ENCODE measurements at places on chromosomes 16 and 17.

- DNase-seq = no peak
Observed at GRCh38 chr16:1732071-1732470, 26.1 kb downstream of the MAPK8IP3 start.

- peak; percentile 52 for DNase-seq
Observed at GRCh38 chr17:7001318-7001961, 5.6 kb downstream of the ALOX12 start.

DNA sequence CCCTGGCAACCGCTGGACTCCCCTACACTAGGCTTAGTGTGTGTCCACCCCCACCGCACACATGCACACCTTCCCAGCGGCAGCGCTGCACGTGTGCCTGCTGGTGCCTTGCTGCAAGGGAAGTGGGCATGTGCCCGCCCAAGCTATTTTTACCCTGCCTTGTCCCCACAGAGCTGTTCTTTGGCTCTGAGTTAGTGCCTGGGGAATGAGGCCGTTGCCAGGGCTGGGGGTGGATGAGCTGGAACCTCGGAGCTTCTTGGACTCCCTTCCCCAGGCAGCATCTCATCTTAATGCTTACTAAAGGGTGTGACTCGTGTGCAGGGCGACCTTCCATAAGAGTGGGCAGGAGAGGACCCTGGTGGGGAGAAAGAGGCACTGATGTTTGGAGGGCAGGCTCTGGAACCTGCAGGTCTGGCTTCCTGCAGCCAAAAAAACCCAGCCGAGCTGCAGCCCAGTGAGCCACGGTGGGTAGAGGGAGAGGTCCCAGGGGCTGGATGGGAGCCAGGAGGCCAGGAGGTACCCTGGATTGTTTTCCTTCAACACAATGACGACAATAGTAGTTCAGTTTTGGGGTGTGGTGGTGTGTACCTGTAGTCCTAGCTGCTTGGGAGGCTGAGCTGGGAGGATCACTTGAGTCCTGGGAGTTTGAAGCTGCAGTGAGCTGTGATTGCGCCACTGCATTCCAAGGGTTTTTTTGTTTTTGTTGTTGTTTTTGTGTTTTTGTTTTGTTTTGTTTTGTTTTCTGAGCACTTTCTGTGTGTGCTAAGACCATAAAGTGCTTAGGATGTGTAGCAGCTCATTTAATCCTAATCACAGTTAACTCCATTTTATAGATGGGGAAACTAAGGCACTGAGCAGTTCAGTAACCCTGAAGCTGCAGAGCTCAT lies 119.1 kb downstream of the RAB11FIP4 start:
- DNase-seq = no peak

GRCh38 chr16:56300891-56301850 lies 109.9 kb downstream of the GNAO1 start:
- peak; percentile 37 for DNase-seq

DNA sequence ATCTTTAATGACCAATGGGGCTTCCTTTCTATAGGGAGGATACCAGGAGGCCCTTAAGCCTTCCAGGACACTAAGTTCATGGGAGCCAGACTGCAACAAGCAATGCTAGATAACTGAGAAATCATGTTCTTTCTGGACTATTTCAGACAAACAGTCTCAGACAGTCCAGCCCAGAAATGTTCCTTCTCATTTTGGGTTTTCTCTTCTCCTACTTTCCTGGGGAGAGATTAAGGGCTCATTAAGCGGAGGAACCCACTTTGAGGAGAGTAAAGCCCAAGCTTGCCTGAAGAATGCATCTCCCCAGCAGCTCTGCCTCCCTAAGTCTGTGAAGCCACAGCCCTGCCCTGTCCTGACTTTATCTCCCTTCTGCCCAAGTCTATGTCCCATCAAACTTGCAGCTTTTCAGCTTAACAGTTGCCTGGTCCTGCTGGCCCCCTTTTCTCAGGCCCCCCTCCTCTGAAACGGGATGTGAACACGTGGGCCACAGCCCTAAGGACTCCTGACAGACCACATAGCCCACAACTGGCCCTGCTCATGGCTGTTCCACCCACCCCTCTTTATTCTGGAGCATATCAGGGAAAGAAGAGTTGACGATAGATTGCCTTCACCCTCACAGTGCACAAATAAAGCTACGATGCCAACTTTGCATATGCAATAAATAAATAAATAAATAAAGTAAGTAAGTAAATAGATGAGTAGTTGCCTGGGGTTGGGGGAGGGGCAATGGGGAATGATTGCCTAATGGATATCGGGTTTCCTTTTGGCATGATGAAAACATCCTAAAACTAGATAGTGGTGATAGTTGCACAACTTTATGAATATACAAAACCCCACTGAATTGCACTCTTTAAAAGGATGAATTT lies 111.0 kb downstream of the N4BP1 start:
- no peak for DNase-seq

GRCh38 chr17:75240394-75241142 lies 20.8 kb downstream of the GGA3 start:
- DNase-seq = peak; percentile 88

- no peak for DNase-seq
Observed at GRCh38 chr17:79473876-79474440, 136.9 kb downstream of the RBFOX3 start.

DNA sequence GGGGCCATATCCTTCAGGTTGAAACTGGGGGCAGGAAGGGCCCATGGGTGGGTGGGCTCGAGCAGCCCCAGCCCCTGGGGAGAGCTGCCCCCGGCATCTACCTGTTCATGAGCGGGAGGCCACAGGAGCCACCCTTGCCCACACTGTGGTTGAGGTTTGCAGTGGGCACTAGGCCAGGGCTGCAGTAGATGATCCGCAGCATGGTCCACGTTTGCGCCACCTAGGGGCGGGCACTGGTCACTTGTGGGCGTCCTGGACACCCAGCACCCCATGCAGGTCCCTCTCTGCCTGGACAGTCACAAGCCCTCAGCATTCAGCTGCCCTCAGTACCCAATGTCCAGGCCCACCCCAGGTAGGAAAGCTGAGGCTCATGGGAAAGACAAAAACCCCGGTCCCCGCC lies 1.8 kb upstream of the JMJD8 start:
- peak; percentile 65 for DNase-seq

GRCh38 chr16:15854906-15855703 lies 1.7 kb downstream of the MYH11 start:
- DNase-seq = no peak

DNA sequence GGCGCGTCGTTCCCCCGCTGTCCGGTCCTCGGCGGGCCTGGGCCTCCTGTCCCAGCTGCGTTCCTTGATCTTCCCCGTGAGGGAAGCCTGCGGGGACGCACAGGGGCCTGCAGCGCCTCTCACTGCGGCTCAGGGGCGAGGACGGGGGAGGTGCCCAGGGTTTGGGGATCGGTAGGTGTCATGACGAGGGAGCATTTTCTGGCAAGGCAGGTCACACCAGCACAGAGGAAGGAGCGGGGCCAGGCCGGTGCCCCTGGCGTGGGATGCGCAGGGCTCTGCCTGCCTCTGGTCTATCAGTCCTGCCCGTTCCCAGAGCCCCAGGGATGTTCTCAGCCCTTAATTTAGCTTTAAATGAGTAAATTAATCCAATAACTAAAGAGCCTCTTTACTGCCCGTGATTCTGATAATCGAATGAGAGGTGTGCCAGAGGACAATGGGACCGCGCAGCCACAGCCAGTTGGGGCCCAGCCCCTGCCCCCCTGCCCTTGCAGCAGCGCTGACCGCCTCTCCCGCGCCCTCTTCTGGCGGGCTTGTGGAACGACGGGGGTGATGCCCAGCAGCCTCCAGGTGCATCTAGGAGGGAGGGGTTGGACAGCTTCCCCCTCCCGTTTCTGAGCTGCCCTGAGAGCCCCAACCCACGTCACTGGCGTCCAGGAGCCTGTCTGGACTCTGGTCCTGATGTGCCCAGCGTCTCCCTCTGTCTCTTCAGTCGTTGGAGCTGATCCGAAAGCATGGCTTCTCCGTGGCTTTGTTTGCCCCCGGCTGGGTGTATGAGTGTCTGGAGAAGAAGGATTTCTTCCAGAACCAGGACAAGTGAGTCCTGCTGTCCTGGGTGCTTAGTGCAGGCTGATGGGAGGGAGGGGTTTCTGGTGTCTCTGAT lies 7.9 kb downstream of the ENGASE start:
- peak; percentile 76 for DNase-seq

GRCh38 chr17:45230787-45231480 lies 9.2 kb downstream of the FMNL1 start:
- no peak for DNase-seq

GRCh38 chr16:78684030-78684611 lies 584.7 kb downstream of the WWOX start:
- no peak for DNase-seq

DNA sequence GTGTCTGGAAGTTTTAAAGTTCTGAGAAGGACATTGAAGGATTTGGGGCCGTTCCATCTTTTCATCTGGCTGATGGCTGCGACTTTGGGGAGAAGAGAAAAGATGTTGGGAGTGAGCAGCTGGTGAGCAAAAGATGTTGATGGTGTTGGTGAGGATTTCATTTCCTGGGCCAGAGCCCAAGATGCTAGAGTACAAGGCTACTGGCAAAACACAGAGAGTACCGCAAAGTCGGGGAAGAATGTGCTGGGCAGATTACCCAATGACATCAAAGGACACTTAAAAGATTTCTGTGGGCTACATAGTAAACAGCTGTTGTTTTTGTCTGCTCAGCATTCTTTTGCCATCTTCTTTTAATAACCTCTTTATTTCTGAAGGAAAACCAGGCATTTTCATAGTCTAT lies 49.4 kb upstream of the GAS7 start:
- DNase-seq = no peak

- no peak for DNase-seq
Observed at GRCh38 chr16:51655249-51655648, 504.2 kb upstream of the SALL1 start.

GRCh38 chr17:3943240-3943891 lies 20.9 kb downstream of the ATP2A3 start:
- no peak for DNase-seq

DNA sequence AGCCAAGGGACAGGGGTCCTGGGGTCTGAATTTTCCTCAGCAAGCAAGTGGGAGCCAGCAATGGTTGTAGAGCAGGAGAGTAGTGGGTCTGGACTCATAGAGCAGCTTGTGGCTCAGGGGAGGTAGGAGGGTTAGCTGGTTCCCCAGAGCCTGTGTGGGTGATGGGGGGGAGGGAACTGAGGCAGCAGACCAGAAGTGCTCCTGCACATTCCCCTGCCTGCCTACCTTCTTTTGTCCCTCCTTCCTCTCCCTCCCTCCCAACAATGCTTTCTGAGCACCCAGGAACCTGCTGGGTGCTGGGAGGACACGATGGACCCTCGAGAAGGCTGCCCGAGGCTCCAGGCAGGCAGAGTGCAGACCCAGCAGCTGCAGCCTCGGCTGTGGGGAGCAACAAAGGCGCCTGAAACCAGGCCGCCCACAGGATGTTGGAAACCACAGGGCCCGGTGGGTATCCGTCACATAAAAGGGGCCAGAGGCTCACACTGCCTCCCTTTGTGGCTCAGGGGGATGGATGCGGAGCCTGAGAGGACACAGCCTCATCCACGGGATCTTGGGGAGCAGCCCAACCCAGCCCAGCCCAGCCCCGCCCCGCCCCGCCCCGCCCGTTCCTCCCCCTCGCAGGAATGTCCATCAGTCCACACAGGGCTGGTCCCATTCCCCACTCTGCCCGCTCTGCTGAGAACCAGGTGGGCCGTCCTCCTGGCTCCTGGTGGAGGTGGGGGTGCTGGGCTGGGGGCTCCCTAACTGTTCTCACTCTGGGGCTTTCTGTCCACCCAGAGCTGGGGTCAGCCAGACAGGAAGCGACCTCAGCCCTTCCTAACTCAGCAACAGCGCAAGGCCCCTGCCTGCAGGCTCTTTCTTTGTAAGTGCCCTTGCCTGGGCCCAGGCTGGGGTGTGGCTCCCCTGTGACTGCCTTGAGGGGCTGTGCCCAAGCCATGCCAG lies 1.7 kb upstream of the NLRC3 start:
- no peak for DNase-seq

GRCh38 chr16:4272114-4272956 lies 488 bp downstream of the TFAP4 start:
- DNase-seq = peak; percentile 74

DNA sequence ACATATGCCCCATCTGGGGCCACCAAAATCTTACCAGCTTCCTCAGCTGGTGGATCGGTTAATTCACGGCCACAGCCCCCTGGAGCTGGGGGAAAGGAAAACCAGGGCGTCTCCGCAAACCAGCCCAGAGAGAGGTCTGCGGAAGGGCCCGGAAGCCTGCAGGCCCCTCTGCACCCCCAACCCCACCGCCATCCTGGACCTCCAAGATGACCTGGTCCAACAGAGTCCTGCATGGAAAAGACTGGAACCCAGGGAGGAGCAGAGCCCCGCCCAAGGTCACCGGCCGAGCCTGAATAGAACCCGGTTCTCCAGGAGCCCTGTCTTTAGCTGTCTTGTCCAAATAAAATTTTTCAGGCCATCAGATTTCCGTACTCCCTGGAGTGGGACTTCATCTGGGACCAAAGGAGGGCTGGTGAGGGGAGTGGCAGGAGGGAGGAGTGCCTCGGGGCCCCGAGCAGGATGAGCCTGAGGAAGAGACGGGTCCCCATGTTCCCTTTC lies 37.4 kb upstream of the NDRG4 start:
- no peak for DNase-seq

GRCh38 chr16:84897911-84898377 lies 78.2 kb downstream of the CRISPLD2 start:
- no peak for DNase-seq

DNA sequence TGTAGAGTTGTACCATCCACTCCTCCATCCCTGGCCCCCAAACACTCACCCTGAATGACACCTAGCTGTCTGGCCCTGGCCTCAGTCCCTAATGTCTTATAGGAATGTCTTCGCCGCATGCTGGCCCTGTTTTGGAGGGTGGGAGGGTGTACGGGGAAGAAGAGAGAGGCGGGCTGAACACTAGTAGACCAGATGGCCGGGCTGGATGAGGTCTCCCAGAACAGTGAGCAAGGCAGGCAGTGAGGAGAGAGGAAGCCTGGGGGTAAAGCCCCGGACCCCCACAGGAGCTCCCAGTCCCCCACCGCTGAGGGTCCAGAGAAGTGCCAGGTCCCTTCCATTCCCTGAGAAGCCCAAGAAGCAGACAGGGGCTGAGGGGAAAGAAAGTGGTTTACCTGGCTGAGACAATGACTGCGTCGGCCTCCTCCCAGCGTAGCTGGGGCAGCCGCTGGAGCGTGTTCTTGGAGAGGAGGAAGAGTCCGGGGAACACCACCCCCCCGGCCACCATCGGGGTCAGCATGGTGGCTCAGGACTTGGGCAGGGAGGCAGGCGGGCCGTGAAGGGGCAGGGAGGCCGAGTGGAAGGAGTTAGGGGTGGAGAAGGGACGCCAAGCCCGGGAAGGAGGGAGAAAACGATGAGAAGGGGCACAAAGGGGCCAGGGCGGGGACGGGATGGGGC lies 923 bp downstream of the TLCD3B start:
- DNase-seq = peak; percentile 46

GRCh38 chr17:76709077-76709950 lies 1.5 kb downstream of the MXRA7 start:
- DNase-seq = peak; percentile 71

GRCh38 chr17:3956983-3957382 lies 7.3 kb downstream of the ATP2A3 start:
- DNase-seq = no peak

DNA sequence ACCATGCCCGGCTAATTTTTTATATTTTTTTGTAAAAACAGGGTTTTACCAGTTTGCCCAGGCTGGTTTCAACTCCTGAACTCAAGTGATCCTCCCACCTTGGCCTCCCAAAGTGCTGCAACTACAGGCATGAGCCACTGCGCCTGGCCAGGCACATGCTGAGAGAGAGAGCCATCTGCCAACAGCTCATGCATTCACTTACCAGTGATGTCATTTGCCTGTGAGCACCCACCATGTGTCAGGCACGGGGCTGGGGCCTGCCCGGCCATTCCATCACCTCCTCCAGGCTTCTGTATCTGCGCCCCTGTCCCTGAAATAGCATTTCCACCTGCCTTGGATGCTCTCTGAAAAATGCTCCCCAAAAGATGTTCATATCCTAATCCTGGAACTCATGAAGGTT lies 43.6 kb upstream of the PEMT start:
- DNase-seq = no peak

GRCh38 chr17:40452216-40452787 lies 9.1 kb downstream of the IGFBP4 start:
- no peak for DNase-seq
